ENCODE measurements at places on chromosomes 1 and 21.

GRCh38 chr21:24045775-24046215 is 1561.5 kb downstream of the MRPL39 start:
- ATAC-seq = no peak

- no peak for ATAC-seq
Observed at GRCh38 chr1:169443923-169444322, 16.6 kb upstream of the CCDC181 start.

- ATAC-seq = peak; percentile 23
Observed at GRCh38 chr1:114468047-114468446, 43.0 kb downstream of the TRIM33 start.

DNA sequence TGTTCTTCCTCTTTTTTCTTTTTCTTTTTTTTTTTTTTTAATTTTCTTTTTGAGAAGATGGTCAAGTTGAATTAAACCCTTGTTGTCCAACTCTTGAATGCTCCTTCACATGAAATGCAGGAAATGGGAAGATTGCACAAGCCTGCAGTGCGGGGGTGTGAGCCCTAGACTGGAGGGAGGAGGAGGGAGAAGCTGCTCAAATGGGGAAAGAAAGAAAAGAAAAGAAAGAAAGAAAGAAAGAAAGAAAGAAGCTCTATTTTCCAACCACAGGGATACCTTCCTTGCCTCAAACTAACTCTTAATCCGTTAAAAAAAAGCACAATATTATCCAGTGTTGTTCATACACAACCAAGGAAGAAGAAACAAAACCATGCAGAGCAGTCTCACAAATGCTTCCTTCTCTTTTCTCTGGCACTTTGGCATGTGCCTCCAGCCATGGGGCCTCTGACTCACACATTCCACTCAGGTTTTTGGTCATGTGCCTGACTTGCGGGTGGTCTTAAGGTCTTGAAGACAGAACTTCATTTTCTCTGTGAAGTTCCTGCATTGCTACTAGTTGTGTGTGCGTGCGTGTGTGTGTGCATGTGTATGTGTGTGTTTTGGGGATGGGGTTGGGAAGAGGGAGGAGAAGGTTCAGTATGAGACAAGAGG is 276.1 kb downstream of the RPS6KC1 start:
- ATAC-seq = no peak

GRCh38 chr21:44727321-44727720 is 15.9 kb upstream of the TSPEAR start:
- ATAC-seq = no peak

DNA sequence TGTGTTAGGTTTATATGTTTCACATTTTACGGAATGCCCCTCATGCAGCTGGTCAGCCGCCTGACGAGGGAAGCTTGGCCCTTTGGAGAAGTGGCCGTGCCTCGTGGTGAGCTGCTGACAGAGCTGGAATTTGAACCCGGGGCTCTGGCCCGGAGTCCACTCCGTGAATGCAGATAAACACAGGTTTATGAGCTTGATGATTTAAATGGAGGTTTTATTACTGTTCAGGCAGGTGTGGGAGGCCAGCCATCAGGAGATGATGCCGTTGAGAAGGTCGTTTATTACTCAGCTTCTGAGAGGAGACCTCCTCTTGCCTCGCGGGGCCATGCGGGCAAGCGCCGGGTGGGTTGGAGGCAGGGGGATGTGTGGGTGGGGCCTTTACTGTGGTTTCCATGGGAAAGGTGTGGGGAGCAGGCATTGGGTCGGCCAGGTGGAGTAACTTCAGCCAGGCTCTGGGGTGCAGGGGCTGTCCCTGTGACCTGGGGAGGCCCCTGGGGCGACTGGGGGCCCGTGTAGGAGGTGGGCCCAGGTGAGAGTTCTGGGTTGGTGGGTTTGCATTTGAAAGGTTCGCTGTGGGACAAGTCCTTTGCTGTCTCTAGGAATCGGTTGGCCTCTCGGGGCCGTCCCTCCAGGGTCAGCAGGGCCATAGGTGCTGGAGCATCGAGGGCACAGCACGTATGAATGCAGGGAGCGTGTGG is 22.0 kb downstream of the PRKCZ start:
- ATAC-seq = no peak

DNA sequence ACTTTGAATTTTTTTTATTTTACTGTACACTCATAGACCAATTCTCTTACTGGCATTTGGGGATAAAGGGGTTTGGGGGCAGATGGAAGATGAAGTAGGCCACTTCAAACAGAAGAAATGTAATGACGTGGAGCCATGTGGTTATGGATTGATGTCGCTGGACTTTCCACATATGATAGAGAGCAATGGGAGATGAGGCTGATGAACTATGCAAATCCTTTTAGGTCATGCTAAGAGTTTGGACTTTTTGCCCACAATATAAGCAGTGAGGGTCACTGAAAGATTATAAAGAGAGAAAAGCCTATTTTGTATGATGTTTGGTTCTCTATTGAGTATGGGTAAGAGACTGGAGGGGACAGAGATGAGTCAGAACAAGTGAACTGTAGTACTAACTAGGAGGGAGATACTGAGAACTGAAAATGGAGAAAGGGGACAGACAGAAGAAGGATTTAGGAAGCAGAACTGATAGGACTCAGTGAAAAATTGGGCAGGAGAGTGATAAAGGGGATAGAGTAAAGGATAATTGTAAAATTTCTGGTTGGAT is 9.2 kb downstream of the C1orf21 start:
- no peak for ATAC-seq

GRCh38 chr1:48652334-48652733 is 124.4 kb downstream of the BEND5 start:
- no peak for ATAC-seq

DNA sequence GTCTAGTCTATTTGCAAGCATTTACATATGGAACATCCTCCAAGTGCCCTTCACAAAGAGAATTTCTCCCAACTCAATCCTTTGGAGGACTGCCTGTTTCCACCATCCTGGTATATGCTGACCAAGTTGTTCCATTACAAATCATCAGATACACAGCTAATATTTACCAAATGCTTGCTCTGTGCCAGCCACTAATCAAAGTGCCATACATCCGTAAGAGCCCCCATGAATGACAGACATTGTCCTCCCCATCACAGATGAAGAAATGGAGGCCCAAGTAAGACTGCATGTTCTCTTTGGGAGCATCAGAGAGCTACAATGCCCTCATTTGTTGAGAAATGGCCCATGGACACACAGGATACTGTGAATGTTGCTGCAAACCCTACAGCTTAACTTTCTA is 130.0 kb upstream of the BACE2 start:
- ATAC-seq = no peak

GRCh38 chr1:28112388-28113241 is 24.2 kb upstream of the EYA3 start:
- ATAC-seq = no peak

GRCh38 chr1:78649628-78650027 is at the start of gene IFI44:
IFI44 (plus strand) TSS chr1:78649831; CDS start chr1:78650196, 365 bp downstream.
- ATAC-seq = peak; percentile 89

GRCh38 chr1:88661188-88661587 is 22.9 kb upstream of the PKN2 start:
- no peak for ATAC-seq

GRCh38 chr1:30101487-30102227 is 621.7 kb downstream of the MATN1 start:
- ATAC-seq = no peak

GRCh38 chr21:42486531-42486930 is 9.5 kb downstream of the RSPH1 start:
- peak; percentile 55 for ATAC-seq
